LHCN-M2 (cell line): ENCODE measurements at places on chromosomes 2 and 18. TPM values are rescaled to one million over a fixed set of nuclear protein-coding genes. Genes with fewer than 3 reads are reported as not detected.

DNA sequence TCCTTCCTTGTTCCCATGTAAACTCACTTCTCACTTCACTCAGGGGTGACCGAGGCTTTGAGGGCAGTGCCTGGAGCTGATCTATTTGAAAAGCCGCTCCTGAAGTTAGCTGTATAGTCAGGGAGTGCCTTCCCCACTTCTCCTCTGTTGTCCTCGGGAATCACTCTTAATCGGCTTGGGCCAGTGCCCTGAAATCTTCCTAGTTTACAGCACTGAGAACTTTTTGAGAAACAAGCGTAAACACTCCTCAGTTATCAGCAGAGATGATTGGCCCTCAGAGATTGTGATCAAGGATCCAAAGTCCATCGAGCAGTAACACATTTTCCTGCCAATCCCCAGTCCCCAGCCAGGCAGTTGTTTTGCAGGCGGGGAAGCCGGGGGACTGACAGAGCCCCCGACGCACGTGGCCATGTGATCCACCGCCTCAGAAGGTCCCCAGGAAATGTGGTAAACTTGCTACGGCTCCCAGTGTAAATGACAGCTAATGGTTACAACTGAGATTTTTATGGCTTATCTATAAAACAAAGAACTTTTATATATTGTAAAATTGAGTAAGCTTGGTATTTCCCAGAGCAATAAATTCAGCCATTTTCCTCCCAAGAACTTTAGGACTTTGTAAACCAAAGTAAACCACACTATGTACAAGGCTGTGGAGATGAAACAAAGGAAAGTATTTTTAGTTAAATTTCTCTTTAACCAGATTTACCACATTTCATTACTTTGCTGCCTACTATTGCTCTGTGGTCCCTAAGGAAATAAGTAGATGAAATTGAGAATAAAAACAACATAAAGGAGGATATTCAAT, 53.5 kb downstream of the C18orf63 start:
- no peak for DNase-seq

GRCh38 chr2:21078296-21078695, 34.4 kb upstream of the APOB start:
- no peak for DNase-seq

DNA sequence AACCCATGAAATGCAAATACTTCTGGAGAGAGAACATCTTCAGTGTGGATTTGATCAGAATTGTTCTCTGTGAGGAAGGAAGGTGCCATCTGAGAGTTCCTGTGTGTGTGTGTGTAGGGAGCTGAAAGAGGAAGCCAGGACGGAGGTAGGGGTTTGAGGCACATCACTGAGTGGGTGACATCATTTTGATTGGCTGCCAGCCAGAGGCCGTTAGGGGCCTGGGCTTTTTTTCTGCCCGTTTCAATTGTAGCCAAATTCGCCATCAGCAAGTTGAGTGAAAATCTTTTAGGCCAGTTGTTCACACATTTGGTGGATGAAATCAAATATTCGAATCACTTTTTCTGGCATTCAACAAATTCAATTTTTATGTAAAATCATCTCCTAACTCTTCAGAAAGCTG, 48.9 kb downstream of the TSN start:
- DNase-seq = peak; percentile 13

DNA sequence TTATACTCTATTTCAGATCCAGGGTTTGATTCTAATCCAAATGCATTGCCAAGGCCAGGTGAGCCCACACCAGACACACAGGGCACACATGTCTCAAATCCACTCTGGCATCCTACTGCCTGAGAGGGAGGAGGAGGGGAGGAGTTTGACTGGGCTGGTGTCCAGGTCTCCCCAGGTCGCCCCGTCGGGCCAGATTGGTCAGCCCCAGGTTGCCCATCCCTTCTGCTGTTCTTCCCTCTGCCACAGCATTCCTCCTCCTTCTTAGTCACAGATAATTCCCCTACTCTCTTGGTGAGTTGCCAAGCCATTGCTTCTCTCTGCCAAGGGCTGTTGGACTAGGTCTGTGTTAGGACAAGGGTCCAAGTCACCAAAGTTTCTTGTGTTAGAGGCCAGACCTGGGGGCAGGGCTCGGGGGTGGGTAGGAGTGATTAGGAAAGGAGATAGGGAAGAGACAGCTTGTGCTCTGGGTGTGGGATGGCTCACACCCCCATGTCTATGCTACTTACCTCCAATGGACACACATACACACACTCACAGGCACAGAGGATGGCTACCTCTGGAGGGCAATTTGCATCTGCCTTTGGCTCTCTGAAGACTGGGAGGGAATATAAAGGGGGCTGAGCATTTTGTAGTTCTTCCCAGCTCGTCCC, 2.5 kb upstream of the EGR4 start:
- DNase-seq = no peak

Gene PPP1R1C
- total RNA-seq = 1.5 and 2.0 TPM in 2 replicates

DNA sequence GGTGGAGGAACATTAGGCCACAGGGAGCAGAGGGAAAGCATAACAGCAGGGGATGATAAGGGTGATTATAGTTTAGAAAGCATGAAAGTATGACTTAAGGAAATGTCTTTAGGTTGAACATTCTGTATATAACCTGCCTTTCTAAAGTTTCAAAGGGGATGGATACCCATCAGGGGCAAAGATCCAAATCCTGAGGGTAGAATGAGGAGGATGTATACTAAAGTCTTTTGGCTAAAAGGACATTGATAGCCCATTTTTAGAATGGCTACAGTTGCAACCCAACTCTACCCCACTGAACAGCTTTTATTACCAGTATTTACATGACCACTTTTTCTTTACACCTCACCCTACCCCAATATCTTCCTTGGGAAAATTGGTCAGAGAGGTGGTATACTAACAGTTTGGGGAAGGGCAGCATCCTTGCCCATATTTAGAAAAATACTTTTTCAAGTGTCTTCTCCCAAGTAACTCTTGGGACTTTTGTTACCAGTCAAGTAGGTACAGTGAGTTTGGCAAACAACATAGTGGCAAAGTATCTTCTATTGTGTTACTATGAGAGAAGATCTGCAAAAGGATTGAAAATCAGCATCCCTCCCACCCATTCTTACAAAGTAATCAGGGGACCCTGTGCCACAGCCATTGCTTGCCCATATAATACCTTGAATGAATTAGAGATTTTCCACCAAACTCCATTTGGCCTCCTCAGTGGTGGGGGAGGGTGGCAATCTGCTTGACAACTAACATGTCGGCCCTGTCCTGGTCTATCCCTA, 8.3 kb downstream of the MAT2A start:
- DNase-seq = peak; percentile 86

DNA sequence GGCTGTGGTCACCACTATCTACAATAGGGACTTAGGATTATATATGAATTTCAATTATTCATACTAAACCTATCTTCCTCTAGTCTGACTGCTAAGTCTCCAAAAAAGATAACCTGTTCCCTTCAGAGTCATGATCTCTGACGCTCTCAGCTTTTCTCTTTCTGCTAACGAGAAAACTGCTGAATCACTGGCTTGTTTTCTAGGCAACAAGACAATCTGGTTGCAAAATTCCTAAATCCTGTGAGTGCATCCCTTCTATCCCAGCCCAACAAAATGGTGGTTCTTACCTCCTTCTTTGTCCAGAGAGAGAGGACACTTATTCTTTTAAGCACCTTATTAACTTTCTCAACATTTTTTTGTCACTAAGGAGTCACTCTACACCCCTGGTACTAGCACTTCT, 312.3 kb upstream of the PKDCC start:
- peak; percentile 62 for DNase-seq

GRCh38 chr2:208346756-208347155, 59.8 kb upstream of the PTH2R start:
- no peak for DNase-seq

DNA sequence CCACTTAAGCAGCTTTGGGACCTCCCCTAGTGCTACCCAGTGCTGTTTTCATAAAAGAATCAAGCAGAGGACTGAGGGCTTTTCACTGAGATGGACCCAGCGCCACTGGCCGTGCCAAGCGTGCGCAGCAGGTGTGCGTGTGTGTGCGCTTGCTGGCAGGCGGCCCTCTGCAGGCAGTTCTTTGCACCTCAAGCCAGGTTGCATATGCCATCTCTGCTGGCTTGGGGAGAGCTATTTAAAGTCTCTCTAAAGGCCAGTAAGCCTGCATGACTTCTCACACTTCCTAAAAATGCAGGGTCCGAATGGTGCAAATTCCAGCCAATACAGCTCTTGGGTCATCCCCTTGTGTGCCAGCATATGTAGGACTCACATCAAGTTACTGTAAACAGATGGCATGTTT, 255.5 kb downstream of the RNF152 start:
- no peak for DNase-seq

GRCh38 chr2:16073471-16073870, 133.1 kb downstream of the MYCN start:
- no peak for DNase-seq

DNA sequence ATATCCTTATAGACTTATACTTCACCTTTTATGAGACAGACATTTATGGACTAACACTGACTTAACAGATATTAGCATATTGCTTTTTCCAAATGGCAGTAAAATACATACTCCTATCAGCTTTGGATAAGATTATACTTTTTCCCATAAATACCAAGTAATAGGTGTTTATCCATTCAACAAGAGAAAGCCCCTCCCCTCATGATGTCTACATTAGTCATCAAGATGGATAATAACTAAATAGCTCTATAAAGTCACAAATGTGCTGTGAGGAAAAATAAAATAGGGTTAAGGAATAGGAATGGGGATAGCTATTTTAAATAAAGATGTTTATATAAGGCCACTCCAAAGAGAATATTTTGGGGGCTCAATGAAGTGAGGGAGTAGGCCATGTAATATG, 39.4 kb downstream of the CSRNP3 start:
- DNase-seq = peak; percentile 14

- no peak for DNase-seq
Observed at GRCh38 chr2:99863903-99864270, 278.5 kb downstream of the AFF3 start.

GRCh38 chr2:74513605-74514367, 464 bp upstream of the TLX2 start:
- no peak for DNase-seq

DNA sequence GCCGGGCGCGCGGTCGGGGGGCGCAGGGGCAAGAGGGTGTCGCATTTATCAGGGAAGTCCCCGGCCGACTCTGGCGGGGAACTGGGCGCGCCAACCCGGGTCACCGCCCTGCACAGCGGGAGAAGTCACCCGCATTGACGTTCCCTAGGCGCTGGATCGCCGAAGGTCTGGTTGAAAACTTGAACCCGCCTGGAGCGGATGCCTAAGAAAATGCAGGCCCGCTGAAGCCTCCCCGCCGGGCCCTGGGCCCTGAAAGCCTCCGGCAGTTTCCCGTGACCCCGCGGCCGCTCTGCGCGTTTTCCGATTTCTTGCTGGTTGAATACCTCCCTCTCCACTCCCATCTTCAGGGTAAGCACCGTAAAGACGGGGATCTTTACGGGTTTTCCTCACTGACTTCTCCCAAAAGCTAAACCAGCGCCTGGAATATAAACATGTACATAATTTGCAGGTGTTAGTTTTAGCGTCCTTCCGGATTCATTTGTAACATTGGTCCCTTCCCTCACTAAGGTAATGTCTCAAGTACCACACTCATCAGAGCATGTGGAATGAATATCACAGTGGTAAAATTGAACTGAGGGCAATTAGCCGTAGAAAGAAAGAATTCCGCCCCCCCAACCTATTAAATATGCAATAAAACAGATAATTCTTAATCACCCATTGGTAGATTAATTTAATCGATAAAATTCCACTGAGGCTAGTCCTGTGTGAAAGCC, 675 bp upstream of the SPIRE1 start:
- DNase-seq = no peak

Gene EGR4
- total RNA-seq = not detected in 2 replicates

GRCh38 chr2:70789304-70790135, 923 bp downstream of the FIGLA start:
- peak; percentile 32 for DNase-seq

DNA sequence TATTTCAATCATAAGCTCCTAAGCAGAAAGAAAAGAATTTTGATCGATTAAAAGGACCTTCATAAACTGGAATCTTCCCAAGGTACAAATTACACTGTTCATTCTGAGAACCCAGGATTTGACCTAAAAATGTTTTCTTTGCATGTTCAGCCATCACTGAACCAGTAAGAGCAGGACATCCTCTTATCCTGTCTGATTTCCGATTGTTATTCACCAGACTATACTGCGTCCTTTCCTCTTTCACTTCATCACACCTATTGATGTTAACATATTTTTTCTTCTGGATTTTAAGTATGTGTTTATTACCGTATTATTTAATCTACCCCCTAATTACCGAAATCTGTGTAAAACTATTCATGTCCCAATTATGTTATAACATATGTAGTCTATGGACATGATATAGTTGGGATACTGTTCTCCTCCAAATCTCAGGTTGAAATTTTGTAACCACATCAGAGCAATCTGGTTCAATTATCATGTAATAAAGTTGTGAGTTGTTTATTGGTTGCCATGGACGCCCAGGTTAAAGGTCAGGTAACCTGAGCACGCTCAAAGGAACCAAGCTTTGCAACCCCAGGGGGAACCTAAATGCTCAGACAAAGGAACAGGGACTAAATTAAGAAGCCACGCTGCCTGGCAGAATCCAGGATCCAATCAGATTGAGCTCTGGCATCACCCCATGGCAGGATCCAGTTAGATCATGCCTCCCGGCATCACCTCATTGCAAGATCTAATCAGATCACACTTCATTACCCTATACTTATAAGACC, 11.6 kb upstream of the TBC1D8 start:
- no peak for DNase-seq

GRCh38 chr2:217204358-217204757, 344.5 kb upstream of the TNP1 start:
- peak; percentile 56 for DNase-seq

Gene NRP2
- total RNA-seq = 14.9 and 19.3 TPM in 2 replicates

- DNase-seq = no peak
Observed at GRCh38 chr2:72713857-72714256, 112.0 kb downstream of the EXOC6B start.

DNA sequence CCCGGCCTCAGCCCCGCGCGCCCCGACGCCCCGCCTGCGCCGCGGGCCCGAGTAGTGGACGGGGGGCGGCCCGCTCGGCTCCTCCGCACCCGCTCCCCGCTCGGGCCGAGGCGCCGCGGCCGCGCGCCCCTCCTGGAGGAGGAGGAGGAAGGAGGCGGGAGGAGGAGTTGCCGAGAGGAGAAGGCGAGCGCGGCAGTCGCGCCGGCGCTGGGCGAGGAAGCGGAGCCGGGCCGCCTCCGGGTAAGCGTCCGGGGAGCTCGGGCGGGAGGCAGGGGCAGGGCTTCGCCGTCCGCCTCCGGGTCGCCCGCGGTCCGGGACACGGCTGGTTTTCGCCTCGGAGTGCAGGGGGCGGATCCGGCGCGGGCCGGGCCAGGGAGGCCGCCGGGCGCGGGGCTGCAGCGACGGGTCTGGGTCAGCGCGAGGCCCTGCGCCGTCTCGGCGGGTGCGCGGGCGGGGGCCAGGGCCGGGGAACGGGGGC, at the start of gene SOCS6:
Gene SOCS6, plus strand, starts transcription at position 195 of the 478 bp plus-strand sequence. CDS start 35,624 bp downstream, outside the sequence.
- peak; percentile 61 for DNase-seq

DNA sequence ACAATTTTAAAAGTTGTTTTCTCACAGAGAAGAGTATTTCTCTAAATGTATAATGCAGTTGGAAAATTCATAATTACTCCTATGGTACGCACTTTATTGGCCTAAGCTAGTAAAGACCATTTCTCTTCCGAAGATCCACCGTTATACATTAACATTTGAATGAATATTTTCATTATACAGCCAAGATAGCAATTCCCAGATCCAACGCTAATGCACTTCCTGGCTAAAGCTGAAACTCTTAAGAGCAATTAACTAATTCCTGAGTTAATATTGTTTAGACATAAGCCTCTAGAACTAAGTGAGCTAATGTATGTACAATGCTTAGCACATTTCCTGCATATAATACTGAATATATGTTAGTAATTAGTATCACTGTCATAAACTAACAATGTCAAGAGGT, 56.2 kb downstream of the PDK1 start:
- no peak for DNase-seq
